ENCODE measurements at places on chromosomes 16 and 17.

GRCh38 chr17:32264140-32264799 is 1.4 kb upstream of the RHBDL3 start:
- no peak for DNase-seq

DNA sequence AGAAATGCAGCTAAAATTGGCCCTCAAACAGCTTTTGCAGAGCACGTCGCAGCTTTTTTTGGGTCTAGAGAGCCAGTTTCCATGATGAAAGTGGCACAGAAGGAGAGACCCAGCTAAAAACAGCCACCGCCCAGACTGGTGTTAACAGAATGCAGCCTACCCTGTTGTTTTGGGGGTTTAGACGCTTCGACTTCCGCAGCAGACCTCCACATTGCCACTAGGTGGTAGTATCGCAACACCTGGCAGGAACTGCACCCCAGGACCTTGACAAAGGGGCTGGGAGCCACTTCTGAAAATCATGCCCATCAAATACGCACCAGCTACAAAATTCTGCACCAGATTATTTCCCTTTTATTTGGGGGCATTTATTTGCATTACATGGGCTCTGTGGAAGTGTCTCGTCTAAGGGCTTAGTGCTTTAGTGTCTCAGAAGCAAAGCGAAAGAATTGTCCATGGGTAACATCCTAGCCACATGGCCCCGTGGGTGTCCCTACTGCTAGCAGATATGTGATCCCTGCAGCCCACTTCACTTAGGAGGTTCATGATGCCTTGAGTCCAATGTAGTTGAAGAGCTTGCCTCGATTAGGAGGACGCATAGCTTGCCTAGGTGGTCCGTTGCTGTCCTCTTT is 167.1 kb downstream of the HAPSTR1 start:
- DNase-seq, result peak; percentile 66

DNA sequence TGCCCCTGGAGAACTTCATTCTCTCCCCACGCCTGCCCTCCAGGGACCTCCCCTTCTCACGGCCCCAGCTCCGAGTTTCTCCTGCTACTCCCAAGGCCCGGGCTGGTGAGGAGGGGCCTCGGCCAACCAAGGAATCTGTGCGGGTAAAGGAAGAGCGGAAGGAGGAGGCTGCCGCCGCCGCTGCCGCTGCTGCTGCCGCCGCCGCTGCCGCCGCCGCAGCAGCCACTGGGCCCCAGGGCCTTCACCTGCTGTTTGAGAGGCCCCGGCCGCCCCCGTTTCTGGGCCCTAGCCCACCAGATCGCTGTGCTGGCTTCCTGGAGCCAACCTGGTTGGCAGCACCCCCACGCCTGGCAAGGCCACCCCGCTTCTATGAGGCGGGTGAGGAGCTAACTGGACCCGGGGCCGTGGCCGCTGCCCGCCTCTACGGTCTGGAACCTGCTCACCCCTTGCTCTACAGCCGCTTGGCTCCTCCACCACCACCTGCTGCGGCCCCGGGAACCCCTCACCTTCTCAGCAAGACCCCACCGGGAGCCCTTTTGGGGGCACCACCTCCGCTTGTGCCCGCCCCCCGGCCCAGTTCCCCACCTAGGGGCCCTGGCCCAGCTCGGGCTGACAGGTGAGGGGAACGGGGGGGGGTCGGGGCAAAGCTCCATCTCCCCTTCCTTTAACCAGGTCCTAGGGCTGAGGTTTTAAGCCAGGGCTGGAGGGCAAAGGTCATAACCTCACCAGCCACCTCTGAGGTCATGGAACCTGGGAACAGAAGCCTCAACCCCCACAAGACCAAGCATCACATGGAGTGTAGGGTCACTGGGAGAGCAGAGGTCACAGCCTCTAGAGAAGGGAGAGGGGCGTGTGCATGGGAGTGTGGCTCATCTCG is 11.0 kb downstream of the FBRS start:
- DNase-seq, result no peak

- no peak for DNase-seq
Measured at GRCh38 chr16:84800158-84800978, 19.4 kb upstream of the CRISPLD2 start.

DNA sequence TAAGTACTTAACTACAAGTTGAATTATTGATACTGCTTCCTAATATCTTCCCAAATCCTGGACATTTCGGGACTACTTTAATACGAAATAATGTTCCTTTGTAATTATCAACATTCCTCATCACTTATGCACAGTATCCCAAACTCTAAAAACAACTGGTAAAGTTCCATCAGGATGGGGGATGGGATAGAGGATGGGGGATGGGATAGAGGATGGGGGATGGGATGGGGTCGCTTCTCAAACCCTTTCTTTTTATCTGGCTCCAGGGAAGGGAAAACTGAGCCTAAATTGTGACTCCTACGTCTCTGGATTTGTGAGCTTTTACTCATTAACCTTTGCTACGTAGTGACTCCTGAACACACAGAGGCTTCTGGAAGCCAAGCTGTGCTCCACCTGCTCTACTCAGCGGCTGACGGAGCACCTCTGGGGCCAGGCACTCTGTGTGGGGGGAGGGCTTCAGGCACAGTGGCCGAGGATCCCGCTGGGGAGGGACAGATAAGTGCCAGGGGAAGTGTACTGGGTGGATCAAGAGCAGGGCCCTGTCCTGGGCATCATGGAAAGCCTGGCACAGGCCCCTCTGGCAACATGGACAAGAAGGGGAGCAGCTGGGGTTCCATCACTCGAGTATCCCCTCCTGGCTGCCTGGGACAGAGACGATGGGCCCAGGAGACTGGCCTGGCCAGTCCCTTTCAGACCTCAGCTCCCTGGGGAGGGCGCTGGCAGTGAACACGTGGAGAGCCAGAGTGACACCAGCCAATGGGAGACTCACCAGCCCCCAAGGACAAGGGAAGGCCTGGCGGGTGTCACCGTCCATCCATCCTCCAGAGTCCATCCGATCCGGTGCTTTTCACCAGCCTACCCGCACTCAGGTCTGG is 56.2 kb downstream of the PGS1 start:
- DNase-seq, result no peak

DNA sequence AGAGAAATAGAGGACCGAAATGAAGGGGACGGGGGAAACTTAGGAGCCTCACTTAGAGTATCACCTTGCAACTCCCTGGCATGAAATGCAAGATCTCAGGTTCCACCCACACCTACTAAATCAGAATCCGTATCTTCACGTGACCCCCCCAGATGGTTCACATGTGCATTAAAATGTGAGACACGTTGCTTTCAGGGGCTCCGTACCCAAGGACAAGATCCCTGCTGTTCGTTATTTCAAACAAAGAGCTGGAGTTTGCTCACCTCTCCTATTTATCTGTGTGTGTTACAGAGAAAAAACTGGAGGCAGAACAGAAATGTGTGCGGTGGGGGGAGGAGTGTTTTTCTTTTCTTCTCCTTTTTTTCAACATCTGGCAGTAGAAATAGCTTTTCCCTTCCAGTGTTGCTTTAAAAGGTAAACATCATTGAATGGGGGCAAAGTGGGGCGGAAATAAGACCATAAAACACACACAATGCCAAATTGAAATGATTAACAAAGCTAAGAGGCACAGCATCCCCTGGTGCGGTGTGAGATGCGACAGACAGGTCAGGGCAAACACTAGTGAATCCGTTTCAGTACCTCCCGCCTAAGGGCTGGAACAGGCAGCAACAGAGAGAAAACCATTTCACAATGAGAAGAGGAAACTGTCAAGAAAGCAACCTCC is 145.4 kb downstream of the SOX9 start:
- DNase-seq, result no peak

DNA sequence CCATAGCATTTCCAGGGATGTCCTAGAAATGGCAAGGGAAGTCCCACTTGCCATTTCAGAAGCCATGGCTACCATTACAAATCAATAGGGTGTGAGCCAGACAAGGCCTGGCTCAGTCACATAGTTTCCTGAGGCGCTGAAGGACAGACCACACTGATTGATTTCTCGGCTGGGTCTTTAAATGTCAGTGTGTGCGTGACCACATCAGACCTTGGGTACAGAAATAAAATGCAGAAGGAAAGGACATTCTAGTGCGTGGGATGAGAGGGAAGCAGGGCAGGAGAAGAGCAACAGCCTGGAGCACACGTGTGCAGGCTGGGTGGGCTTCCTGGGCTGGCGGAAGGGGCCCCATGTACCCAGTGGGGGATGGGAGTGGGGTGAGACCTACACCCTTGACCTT is 58.7 kb upstream of the LYRM9 start:
- no peak for DNase-seq

DNA sequence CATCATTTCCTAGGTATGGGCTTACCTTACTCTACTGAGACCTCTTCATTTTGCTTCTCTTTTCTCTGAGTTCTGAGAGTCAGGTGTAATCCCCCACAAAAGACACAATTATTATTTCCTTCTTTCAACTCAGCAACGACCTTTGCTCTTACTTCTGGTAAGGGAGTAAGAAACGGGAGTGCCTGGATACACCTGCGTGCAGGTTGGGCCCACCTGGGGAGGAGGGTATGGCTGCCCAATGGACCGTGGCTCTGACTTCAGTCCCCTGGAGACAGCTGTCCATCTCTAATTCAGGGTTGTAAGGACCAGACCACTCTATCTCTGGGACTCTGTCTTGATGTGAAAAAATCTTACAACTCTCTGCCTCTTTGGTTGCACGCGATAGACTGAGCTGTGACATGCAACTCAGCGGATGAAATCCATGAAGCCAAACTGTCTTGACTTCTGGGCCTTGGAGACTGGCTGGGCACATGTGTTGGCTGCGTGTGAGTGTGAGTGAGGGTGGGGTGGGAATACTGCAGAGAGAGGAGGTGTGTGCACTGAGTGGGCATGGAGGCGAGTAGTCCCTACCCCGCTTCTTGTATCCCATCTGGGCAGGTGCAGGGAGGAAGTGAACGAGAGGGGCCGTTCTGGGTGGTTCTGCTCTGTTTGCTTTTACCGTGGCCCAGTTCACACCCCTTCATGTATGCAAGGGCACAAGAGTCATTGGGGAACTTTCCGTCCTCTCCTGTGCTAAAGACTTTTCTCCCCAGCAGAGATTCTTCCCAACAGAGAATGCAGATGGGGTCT is 1.2 kb downstream of the TMEM238L start:
- no peak for DNase-seq

DNA sequence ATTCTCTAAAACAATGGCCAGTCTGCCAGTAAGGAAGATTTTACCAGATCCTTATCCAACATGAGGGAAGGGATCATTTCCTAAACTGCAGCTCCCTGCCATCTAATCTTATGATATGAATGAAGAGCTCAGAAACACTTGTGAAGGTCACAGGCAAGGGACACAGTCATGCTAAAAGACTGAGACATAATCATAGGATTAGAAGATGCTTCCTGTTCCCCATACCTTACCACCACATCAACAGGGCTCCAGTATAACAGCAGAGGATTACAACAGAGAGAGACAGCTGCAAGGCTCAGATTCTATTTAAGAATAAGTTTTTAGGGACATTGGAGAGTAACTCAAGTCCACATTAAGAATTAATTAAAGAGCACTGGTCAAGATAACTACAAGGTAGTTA is 93.3 kb downstream of the BRIP1 start:
- no peak for DNase-seq

DNA sequence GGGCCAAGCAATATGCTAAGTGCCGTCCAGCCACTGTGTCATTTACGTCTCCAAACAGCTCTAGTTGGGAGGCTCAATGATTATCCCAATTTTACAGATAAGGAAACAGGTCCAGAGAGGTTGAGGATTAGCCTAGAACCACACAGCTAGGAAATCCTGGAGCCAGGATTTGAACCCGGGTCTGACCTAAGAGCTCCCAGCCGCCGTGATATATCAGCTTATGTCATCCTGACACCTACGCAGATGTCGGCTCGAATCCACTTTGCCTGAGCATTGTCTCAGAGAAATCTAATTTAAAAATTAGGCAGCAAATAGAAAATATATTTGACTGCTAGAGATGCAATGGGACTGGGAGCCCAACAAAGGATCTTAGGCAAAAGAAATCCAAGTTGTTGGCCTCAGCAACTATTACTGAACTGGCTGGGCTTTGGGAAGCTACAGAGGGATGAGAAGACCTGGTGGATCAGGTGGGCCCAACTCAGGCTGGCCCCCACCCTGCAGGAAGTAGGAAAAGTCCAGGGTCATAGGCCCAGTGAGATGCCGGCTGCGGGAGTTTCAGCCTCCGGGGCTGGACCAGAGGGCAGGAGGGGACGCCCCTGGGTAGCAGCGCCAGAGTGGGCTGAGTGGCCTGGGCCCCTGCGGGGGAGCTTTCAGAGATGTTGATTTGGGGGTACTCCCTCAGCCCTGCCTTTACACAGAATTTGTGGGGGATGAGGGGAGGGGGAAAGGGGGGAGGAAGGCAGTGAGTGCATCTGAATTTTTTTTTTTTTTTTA is 35.1 kb upstream of the IL21R start:
- peak; percentile 48 for DNase-seq

DNA sequence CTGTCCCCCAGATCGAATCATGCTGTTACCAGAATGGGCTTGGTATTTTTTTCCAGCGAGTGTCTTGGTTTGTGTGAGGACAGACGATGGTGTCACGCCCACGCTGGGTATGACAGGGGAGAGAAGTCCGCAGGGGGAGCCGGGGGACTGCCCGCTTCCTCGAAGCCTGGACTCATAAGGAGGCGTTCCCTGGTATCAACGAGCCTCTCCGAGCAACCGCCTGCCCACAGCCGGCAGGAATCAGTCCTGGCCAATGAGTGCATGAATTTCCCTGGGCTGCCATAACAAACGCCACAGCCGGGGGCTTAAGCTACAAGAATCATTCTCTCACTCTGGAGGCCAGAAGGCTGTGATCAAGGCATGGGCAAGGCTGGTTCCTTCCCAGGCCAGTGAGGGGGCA is 26.1 kb upstream of the JPH3 start:
- no peak for DNase-seq

- DNase-seq, result no peak
Measured at GRCh38 chr16:78286065-78286464, 186.6 kb downstream of the WWOX start.

DNA sequence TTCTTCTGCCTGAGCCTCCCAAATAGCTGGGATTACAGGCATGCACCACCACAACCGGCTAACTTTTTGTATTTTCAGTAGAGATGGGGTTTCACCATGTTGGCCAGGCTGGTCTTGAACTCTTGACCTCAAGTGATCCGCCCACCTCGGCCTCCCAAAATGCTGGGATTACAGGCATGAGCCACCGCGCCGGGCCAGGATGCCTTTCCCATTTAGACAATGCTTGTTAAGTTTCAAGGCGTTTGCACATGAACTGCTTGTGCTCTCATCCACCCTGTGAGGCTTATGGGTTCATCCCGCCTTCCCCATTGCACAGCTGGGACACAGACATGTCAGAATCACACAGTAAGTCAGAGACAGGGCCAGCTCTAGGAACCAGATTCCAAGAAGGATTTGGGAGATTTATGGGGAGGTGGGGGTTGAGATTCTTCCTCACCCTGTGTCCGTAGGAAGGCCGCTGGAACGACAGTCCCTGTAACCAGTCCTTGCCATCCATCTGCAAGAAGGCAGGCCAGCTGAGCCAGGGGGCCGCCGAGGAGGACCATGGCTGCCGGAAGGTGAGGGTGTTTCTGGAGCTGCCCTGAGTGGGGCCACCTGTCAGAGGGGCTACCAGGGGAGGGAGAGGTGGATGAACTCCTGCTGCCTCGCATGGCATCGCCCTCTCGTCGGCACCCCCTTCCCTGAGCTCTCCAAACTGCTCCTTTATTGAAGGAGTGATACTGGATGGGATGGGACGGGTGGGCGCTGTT is 46.3 kb downstream of the MRC2 start:
- DNase-seq, result no peak

All from GM13977 (cell line).